ENCODE measurements at places on chromosomes 3 and 15. TPM values are rescaled to one million over a fixed set of nuclear protein-coding genes. Genes with fewer than 3 reads are reported as not detected.
A peak's percentile ranks its signal among the peaks of the same experiment; 100 is the strongest.

DNA sequence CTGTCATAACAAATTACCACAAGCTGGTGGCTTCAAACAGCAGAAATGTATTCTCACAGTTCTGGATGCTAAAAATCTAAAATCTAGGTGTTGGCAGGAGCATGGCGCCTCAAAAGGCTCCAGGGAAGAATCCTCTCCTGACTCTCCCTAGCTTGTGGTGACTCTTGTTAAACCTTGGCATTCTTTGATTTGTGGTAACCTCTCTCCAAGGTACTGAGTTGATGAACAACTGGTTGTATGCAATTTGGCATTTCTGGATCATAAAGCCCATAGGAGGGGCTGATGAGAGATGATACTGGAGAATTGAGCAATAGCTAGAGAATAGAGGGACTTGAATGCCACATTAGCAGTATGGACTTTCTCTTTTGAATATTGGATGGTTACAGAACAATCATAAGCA is 821.8 kb downstream of the TBL1XR1 start:
- no peak for DNase-seq

- DNase-seq = no peak
Observed at GRCh38 chr3:107845380-107846278, 245.2 kb downstream of the CD47 start.

- no peak for DNase-seq
Observed at GRCh38 chr3:189056646-189057335, 115.0 kb upstream of the TPRG1 start.

Gene PATL2
- total RNA-seq = 1.0 TPM

- DNase-seq = peak; percentile 45
Observed at GRCh38 chr15:99385005-99385669, 133.9 kb downstream of the LRRC28 start.

Gene SLC28A2
- total RNA-seq = not detected

DNA sequence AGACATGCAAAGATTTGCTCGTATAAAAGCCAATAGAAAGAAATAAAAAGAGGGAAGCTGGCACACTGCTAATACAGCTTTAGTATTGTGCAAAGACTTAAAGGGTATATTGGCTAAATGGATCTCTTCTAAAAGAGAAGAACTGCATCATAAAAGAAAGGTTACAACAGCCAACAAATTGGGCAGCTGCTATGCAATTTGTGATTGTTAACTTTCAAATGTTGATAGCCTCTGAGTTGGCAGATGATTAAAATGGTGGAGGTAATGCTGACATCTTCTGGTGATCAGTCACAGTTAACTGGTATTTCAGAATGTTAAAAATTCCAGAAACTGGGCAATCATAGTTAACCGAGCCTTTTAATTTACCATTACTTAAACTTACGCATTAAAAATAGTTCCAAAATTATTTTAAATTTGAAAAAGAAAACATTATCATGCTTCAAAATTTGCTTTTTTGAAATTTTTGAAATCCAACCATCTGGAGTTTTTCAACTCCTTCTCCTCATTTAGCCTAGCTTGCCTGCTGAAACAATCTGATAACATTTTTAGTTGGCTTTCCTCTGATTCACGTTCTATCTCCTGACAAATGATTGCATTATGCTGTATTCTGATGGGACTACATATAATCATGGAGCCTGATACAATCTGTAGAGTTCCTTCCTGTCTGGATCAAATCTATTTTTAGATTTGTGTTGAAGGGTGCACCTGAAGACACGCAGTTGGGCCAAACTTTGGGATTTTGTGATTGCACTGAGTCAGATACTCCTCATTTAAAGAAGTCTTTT is 144.0 kb upstream of the PDZRN3 start:
- DNase-seq = no peak

- no peak for DNase-seq
Observed at GRCh38 chr3:11247362-11247761, 24.8 kb upstream of the ATG7 start.

Gene TMEM41A
- 34.1 TPM for total RNA-seq

Gene SLC22A14
- not detected for total RNA-seq

DNA sequence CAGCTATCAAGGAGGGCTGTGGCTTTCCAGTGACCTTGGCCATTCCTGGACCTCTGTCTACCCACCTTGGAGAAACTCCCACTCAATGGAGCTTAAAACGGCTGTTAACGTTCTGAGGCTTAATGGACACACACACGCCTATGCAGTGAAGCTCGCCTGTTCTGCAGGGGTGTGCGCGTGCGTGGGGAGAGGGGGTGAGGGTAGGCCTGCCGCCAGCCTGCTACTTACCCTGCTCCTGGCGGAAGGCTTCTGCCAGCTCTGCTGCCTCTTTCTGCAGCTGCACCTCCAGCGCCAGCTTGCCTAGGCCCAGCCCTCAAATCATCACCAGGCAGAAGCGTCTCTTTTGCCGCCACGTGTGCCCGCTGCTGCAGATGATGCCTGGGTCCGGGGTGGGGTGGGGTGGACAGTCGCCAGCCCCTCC is 23.2 kb upstream of the PARL start:
- no peak for DNase-seq

Gene SERINC4
- not detected for total RNA-seq

DNA sequence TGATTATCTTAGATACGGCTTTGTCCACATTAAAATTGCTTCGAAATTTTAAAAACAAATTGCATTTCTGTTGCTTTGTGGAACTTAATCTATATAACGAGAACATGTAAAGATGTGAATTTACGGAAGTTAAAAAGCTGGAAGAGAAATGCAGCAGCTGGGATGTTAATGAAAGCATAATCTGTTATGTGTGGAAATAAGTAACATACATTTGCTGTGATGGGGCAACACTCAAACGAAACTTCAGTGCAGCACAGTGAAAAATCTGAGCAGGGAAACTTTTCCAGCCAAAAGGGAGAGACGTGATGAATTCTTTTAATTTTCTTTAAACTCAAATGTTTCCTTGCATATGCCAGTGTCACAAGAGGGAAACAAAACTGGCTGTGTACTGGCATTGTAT is 276.7 kb upstream of the LMCD1 start:
- no peak for DNase-seq

- DNase-seq = no peak
Observed at GRCh38 chr15:73799466-73799865, 46.3 kb upstream of the INSYN1 start.

DNA sequence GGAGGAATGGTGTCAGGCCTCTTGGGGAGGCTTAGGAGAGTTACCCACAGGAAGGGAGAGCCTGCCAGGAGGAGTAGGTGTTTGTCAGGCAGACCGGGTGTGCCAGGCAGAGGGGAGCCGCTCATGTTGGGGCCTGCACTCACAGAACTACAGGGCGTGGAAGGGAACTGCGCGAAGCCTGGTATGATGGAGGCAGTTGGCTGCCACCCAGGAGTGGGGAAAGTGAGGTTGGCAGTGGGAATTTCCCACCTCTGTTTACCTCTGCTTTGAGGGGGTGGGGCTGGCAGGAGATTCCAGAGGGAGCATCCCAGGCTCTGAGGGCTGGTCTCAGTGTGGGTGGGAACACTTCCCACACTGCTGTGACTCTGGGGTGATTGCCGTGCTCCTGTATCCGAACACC is 99.9 kb downstream of the SLCO3A1 start:
- DNase-seq = no peak

Gene CIP2A
- total RNA-seq = 37.8 TPM

- DNase-seq = no peak
Observed at GRCh38 chr15:57763176-57763964, 56.9 kb downstream of the POLR2M start.

DNA sequence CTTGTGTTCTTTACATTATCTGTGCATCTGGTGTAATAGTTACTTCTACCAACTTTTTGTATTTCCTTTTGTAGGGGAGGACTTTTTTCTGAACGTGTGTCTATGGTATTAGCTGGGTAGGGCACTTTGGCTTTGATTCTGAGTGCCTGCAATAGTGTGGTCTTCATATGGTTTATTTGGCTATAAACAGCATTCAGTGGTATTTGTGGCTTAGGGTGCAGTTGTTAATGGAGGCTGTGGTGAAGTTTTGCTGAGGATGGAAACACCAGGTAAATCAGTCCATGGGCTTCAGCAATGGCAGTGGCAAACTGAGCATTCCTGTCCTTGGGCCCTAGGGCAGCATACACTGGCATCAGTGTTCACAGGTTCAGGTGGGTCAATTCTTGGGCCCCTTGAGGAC is 230.6 kb upstream of the CTNNB1 start:
- DNase-seq = no peak

DNA sequence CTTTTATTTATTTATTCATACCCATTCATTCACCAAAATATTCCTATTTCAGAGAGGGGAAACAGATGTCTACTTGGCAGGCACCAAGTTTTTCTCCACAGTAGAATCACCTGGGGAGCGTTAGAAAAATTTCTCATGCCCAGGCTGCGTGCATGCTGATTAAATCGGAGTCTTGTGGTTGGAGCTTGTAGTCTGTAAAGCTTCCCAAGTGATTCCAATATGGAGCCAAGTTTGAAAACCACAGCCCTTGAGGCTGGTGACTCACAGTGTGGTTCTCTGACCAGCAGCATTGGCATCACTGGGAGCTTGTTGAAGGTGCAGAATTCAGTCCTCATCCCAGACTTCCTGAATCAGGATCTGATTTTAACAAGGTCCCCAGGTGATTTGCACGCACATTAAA is 49.7 kb downstream of the PDHB start:
- DNase-seq = no peak

GRCh38 chr3:94130690-94131089 is 67.8 kb downstream of the NSUN3 start:
- DNase-seq = no peak

Gene ARGFX
- not detected for total RNA-seq

GRCh38 chr3:107465064-107465631 is 57.6 kb upstream of the BBX start:
- DNase-seq = no peak

Gene OXTR
- total RNA-seq = 4.1 TPM

Gene SLC51B
- total RNA-seq = not detected

- DNase-seq = no peak
Observed at GRCh38 chr3:72336821-72337479, 511.3 kb downstream of the SHQ1 start.

DNA sequence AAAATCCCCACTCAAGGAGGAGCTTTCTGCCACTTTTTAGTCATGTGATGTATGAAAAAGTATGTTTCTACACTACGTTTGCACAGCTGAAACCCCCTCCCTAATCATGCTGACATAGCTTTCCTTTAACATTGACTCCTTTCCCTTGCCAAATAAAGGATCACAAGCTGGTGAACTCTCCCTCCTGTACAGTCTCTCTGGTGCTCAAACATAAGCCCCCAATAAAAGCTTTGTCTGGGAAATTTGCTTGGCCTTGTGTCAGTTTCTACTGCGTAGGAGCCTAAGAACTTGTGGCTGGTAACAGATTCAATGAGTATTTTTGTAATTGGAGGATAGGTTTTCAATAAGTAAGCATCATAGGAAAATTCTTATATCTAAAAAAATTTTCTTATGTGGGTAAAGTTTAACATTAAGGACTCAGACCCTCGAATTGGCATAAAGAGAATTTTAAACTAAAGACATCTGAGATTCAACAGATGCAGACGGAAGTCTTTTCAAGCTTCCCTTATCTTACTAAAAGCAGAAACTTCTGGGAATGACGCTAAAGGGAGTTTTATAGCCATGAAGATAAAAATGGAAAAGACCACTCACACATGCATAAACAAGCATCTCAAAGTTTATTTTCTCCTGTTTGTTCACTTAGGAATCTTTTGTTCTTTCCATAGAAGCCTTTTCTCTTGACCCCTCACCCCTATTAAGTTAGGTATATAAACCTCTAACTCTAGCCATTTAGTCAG is 44.1 kb upstream of the P2RY1 start:
- DNase-seq = no peak

DNA sequence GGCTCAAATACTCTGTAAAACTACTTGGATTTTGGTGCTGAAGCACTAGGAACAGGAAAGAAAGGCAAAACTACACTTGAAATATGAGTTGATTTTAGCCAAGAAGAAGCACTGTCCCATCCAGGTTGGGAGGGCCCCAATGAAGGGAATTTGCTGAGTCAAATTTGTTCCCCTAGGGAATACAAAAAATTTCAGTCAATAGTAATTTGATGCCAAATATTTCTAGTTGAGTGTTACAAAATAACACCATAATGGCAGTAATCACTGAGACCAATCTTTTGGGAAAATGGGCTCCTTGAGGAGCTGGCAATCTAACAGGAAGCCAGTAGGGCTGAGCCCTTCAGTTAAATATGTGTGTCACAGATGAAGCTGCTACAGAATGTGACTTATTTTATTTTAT is 896.9 kb downstream of the DIPK2A start:
- DNase-seq = no peak
